ENCODE measurements at places on chromosomes 11 and 22.

DNA sequence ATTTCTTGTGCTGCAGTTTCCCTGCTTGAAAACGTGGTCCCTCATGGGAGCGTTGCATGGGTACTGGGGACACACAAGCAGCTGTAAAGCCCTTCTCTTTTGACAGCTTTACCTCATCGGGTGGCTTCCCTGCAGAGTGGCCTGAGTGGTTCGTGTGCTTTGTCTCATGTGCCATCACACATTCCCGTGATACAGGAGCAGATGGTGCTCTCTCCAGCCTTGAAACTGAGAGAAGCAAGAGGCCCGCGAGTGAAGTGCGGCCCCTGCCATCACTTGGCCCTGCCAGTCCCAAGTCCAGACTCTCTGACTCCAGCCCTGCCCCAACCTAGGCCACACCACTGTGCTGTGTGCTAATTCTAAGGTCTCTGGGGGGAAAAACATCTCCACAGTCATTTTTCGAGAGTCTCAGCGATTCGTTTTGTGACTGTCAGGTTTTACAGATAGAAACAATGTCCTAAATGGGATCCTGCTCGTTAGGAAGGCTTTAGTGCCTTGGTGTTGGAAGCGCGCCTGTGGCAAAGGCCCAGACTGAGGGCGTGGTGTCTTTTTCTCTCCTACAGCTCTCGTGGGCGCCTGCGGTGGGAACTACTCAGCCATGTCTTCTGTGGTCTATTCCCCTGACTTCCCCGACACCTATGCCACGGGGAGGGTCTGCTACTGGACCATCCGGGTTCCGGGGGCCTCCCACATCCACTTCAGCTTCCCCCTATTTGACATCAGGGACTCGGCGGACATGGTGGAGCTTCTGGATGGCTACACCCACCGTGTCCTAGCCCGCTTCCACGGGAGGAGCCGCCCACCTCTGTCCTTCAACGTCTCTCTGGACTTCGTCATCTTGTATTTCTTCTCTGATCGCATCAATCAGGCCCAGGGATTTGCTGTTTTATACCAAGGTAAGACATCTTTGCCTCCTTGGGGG is 64.2 kb downstream of the KREMEN1 start:
- no peak for DNase-seq

DNA sequence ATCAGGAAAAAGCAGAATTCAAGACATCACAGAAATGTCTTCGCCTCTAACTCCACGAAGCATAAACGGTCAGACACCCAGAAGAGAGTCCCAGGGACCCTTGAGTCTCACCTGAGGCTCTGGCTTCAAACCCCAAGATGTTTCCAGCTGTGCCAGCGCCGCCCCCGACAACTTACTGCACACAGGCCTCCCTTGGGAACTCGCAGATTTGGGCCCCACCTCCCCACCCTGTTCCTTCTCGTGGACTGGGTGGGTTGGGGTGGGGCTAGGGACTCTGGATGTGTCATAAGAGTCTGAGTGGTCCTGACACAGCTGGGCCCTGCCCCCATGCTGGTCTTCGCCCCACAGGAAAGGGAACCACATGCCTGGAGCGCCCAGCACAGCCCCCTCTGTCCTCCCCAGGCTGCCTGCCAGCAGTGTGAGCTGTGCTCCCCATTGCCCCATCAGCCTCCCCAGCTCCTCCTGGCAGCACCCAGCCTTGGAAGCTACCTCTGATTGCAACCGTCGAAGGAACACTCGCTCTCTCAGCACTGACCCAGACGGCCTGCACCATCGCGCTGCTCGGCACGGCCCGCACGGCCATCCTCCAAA is 147.5 kb downstream of the CRYBB2 start:
- DNase-seq: no peak

GRCh38 chr22:41334951-41335635 is 33.8 kb downstream of the ZC3H7B start:
- DNase-seq: no peak

- DNase-seq: no peak
These were observed 841.4 kb downstream of the JRKL start for GRCh38 chr11:97231231-97231630.

DNA sequence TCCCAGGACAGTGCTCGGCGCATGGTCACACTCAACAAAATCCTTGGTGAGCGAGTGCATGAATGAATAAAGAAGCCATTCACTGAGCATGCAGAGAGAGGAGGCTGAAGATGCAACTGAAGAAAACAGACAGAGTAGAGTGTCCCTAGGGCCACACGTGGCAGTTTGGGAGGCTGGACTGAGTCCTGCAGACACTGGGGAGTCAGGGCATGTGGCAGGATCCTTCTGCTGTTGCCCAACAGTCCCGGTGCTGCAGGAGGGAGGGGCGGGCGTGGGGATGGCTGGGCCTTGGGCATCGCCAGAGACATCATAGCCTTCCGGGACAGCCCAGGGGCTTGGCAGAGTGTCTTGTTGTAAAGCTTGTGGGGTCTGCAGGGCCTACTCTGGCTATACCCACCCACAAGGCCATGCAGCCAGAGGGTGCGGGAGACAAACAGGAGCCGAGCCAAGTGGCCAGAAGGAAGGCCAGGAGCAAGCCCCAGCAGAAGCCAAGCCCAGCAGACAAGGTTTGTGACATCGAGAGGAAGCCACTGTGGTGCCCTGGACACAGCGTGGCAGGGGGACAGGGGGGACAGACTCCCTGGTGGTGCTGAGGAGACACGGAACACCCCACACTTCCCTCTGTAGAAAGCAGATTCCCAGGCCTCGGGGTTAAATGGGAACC is 26.7 kb upstream of the FBLN1 start:
- no peak for DNase-seq

GRCh38 chr11:17476317-17477083 is at the start of gene ABCC8:
Gene ABCC8 (minus strand): TSS chr11:17476845. CDS start chr11:17476776, 69 bp downstream.
- no peak for DNase-seq

DNA sequence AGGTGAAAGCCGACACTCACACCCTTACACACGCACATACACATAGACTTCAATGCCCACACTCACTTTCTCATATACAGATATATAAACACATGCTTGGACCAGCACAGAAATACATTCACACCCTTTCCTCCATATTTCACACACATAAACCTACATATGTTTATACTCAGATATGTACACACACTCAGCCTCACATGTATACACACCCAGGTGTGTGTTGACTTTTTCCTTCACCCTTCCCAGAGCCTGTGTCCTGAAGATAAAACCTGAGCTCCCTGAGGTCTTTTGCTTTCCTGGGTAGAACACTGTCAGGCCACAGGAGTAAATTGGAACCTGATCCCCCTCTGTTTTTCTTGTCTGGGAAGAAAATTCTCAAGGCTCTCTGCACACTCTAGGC is 62.8 kb downstream of the INSC start:
- DNase-seq: no peak

DNA sequence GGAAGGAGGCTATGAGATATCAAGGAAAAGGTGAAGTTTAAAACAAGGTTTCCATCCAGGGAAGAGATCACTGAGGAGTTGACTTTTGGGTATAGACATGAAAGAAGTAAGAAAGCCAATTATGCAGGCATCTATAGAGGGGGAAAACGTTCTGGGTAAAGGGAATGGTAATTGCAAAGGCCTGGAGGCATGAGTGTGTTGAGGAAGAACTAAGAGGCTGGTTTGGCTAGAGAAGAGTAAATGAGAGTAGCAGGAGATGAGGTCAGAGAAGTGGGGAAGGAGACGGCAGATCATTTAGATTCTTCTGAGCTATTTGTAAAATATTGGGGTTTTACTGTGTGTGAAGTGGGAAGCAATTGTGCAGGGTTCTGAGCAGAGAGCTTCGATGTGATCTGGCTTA is 7.6 kb downstream of the ENDOD1 start:
- no peak for DNase-seq

GRCh38 chr22:24379536-24379935 is 47.9 kb upstream of the ADORA2A start:
- no peak for DNase-seq

GRCh38 chr22:36151006-36151595 is 9.5 kb downstream of the APOL3 start:
- no peak for DNase-seq

GRCh38 chr11:129595038-129595962 is 219.7 kb downstream of the BARX2 start:
- no peak for DNase-seq

GRCh38 chr11:86274999-86275398 is 27.0 kb upstream of the HIKESHI start:
- no peak for DNase-seq

- DNase-seq: no peak
These were observed 94.4 kb upstream of the OR4B1 start for GRCh38 chr11:48122246-48122645.

GRCh38 chr11:45475173-45475572 is 189.0 kb upstream of the SYT13 start:
- DNase-seq: no peak

GRCh38 chr22:44219101-44219870 is 38.6 kb downstream of the PARVG start:
- no peak for DNase-seq

- DNase-seq: no peak
These were observed 78.5 kb downstream of the TRAF6 start for GRCh38 chr11:36431429-36432092.

DNA sequence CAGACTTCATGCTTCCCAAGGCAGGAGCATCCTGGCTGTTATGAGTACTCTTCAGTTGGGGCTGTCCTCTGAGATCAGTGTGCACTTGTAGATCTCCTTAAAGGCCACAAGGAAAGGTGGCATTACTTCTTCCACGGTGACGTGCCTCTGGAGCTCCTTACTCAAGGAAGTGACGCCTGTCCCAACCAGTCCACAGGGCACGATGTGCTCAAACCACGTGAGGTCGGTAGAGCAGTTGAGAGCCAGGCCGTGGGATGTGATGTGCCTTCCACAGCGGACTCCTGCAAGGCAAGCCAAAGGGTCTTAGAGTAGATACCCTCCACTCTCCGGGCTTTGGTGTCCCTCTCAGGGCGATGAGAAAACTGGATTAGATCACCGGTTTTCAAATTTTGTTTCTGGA is 1.4 kb downstream of the LIPT2 start:
- no peak for DNase-seq

DNA sequence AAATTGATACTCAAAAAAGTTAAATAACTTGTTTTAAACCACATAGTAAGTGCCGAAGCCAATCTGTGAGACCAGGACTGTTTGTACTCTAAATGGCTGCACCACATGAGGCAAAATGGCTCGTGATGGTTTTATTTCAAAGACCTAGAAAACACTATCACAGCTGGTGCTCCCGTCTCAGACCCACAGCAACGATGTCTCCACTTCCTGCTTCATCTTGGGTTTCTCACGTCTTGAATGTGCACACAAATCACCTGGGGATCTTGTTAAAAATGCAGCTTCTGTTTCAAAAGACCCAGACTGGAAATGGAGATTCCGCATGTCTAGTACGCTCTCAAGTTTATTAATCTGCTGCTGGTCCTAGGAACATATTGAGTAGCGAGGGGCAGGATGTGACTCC is 1.2 kb downstream of the CD3E start:
- no peak for DNase-seq

- DNase-seq: no peak
These were observed 31.2 kb upstream of the ATXN10 start for GRCh38 chr22:45640291-45640940.

GRCh38 chr11:27770576-27770975 is 70.3 kb upstream of the BDNF start:
- no peak for DNase-seq

DNA sequence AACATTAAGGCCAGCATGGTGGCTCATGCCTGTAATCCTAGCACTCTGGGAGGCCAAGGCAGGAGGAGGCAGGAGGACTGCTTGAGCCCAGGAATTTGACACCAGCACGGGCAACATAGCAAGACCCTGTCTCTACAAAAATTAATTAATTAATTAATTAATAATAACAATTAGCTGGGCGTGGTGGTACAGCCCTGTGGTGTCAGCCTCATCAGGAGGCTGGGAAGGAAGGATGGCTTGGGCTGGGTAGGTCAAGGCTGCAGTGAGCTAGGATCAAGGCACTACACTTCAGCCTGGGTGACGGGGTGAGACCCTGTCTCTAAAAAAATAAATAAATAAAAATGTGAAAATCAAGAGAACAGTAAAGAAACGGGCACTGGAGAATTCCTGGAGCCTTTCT is 1.4 kb downstream of the ARFGAP3 start:
- no peak for DNase-seq

DNA sequence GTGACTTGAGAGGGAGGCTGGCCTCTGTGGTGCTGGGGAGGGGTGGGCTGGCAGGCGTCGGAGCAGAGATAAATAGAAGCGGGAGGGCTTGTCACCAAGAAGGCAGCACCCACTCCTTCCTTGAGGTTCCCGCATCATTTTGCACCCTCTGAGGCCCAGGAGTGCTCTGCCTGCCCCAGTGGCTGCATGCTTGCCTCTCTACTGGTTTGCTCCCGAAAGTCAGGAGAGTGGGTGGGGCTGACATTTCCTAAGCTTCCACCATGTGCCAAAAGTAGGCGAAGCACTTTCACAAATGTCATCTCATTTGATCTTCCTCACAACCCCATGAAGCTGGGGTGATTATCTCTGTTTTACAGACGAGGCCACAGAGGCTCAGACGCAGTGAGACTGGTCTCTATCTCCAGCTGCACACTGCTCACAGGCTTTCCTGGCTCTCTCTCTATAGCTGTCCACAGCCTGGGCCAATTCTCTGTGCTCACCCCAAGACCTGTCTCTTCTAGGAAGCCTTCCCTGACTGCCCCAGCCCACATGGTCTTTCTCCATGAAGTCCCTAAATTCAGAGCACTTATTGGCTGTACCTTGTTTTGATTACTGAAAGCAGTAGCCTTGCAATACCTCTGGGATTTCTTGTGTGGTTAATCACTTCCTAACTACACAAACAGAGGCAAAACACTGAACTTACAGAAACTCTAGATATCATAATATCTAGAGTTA is 2.6 kb upstream of the UCP3 start:
- no peak for DNase-seq

DNA sequence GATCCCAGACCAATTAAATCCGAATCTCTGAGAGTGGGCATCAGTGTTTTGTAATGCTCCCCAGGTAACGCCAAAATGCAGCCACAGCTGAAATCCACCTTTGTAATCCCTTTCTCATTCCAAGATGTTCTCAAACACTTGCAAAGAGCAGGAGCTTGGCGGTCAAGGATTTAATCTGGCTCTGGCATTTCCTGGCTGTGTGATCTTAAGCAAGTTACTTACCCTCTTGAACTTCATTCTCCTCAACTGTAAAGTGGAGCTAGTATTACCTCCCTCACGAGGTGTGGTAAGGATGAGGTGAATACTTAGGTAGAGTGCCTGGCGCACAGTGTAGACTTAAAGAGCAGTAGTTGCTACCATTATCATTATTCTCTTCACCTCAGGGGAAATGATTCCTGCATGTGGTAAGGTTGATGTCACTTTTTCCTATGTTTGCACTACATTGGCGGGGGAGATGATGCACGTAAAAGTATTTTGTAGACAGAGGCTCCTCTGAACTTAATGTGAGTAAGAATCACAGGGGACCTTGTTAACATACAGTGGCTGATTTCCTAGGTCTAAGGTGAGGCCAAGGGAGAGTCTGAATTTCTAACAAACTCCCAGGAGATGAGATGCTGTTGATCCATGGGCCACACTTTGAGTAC is 210.4 kb upstream of the PITPNB start:
- no peak for DNase-seq

GRCh38 chr11:15764948-15765347 is 591.4 kb downstream of the SOX6 start:
- DNase-seq: no peak
